T-cell (primary cell): ENCODE measurements at places on chromosomes 2 and 18.

DNA sequence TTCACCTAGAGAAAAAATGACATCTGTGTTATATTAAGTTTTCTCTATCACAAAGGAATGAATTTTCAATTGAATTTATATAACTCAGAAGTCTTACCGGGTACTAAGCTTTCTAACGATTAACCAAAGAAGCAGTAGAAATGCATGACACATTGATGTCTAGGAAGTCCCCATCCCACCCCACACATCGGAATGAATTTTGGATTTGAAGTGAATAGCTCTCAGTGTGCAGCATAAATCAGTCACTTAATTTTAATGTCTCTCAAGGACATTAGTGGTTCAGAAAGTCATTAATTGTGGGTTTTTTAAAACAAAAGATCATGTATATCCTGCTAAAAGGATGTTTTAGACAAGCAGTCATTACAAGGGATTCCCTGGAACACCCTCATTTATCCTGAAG, 141.4 kb upstream of the PIEZO2 start:
- DNase-seq = no peak

- DNase-seq = no peak
These were observed 39.4 kb downstream of the AFTPH start for GRCh38 chr2:64563436-64563938.

- no peak for DNase-seq
These were observed 3.5 kb upstream of the CD226 start for GRCh38 chr18:69951182-69951581.

- DNase-seq = no peak
These were observed 75.9 kb downstream of the NFATC1 start for GRCh38 chr18:79471597-79471996.

DNA sequence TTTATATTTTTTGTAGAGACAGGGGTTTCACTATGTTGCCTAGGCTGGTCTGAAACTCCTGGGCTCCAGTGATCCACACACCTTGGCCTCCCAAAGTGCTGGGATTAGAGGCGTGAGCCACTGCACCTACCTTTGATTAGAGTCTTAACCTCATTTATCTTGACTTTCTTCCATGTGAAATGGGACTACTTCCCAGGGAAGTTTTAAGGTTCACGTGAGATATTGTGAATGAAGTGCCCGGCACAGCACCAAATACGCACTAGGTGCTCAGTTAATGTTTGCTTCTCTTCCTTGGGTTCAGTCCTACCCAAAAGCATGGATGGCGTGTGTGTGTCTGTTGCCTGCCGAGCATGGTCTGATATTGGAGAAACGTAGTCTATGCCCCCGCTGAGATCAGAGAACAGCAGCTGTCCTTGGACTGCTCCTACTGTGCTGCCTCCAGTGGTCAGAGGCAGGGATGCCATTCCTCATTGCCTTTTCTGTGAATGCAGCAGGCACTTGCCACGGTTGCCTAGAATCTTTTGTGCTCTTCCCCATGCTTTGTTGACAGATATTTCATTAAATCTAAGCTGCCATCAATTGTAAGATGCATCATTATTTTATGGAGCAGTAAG, 12.3 kb upstream of the TFCP2L1 start:
- no peak for DNase-seq

GRCh38 chr2:176865336-176865735, 347.3 kb upstream of the HNRNPA3 start:
- DNase-seq = no peak

GRCh38 chr18:59628995-59629394, 68.2 kb downstream of the CCBE1 start:
- DNase-seq = no peak

- DNase-seq = no peak
These were observed 112.5 kb downstream of the ZNF532 start for GRCh38 chr18:58977223-58977622.

DNA sequence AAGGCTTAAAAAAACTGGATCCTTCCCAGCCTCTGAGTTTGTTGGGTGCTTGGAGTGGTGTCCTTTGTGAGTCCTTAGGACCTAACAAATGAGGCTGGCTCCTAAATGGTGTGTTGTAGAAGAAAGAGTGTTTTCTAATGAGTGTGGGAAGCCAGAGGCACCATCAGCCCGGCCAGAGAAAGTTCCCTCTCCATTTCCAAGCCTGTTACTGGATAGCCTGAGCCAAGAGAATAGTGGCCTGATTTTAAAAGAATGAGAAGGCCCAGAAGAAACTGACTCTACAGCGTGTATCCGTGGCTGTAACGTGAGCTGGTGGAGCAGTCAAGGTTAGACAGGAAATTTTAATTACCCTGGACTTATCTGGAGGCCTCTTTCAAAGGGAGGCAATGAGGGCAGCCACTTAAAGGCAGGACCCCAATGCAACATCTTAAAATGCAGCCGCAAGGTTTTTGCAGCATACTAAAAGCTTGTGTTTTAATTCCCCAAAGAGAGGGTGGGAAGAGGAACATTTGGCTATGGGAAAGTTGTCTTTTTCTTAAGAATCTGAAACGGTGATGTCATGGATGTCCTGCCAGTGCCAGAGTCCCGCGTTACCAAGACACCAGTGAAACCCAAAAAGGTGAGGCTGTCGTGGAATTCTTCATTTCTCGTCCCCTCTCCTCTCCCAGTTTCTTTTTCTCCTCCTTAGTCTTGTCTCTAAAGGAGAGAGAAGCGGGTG, 4.6 kb downstream of the EFHD1 start:
- DNase-seq = no peak

GRCh38 chr18:25346561-25346960, 5.4 kb downstream of the ZNF521 start:
- DNase-seq = no peak

GRCh38 chr2:86371527-86371926, 34.1 kb upstream of the REEP1 start:
- no peak for DNase-seq

DNA sequence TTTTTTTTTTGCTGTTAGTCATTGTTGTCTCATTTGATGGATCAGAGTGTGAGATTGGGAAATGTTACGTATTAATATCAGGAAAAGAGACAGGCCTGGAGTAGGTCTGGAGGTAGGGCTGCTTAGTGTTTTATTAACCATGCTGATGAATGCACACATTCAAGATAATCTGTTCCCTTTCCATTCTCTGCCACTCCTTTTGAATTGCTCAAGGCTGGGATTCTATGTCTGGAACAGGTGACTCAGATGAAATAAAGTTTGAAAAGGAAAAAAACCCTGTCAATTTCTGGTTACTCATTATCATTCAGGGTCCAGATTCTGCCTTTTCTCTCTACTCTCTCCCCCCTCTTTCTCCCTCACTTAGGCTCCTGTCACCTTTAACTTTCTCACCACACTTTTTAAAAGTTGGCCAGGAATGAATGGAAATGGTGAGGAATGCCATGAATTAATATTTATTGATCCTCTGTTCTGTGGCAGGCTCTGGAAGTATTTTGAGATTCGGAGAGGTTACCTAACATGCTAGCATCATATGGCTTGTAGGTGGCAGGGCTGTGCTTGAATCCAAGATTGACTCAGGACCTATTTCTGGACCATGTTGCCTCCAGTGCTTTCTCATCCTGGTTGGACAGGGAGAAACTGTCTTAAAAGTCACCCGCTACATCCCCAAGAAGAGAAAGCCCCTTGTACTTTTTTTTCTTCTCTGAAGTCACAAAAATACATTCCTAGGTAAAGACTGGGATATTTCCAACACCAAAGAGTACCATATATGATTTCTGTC, 40.2 kb downstream of the MAP4K4 start:
- no peak for DNase-seq

GRCh38 chr2:207115715-207116364, 49.9 kb downstream of the KLF7 start:
- DNase-seq = no peak

DNA sequence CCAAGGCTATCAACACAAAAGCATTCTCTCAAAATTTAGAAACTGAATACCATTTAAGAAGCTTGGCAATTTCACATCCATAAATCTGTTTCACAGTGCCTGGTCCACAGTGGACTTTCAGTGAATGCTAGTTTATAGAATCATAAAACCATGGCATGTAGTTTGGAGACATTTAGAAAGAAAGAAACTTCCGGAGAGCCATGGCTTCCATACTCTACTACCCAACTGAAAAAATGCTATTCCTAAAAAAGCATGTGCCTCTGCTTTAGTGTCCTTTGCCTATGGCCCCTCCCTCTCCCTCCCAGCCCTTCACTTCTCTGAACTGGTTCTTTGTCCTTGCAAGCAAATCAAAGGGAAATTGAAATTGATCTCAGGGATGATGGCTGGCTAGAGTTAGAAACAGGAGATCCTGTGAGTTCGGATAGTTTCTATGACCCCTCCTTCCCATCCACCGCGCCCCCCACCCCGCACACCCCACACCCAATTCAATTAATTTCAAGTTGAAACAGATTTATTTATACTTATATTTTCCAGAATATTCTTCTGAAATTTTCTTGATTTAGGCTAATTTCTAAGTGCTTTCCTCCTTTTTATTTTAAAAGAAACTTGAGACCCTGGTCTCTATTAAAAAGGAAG, 248.3 kb downstream of the TRIB2 start:
- no peak for DNase-seq

DNA sequence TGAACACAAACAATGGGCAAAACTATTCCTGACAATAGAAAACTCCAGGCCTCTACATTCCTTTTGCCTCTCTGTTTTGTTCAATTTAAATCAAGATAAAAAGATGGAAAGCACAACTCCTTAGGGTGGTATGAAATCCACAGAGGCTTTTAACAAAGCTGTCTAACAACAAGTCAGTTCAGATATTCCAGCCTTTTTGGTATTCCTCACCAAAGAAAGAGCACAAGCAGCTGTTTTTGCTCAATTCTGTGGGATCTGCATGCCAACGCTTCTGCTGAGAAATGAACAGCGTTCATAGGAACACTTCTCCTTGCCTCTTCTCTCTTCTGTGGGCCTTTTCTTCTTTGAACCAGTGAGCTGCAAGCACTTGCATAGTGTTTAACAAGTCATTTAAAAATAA, 411.6 kb upstream of the TCF4 start:
- DNase-seq = no peak

DNA sequence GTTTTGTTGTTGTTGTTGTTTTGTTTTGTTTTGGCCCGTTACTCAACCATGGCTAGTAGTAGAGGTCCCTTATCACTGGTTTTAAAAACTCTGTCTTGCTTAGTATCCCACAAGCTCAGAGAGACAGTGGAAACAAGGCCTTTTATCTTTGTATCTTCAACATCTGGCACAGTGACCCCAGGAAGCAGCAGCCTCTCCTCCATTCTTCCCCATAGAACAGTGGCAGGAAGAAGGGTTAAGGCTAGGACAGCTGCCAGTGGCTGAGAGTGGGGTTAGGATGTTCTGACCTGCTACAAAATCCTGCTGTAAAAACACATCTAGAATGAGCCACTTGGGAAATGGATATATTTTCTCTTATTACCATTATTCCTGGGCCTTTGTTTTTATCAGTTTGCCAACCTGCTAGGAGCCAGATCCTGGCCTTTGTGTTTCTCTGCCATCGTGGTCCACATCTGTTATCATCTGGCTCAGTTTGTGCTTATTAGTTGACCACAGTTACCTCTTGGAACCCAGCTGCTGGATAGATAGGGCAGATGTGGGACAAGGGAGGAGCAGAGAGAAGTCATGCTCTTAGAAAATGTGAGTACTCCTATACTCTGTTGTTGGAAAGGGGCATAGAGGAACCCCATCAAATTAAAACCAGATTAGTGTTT, 246.8 kb downstream of the AGPS start:
- DNase-seq = no peak

- DNase-seq = no peak
These were observed 58.3 kb downstream of the FBXO36 start for GRCh38 chr2:229980431-229981184.
